ENCODE measurements at places on chromosomes 4 and X.

DNA sequence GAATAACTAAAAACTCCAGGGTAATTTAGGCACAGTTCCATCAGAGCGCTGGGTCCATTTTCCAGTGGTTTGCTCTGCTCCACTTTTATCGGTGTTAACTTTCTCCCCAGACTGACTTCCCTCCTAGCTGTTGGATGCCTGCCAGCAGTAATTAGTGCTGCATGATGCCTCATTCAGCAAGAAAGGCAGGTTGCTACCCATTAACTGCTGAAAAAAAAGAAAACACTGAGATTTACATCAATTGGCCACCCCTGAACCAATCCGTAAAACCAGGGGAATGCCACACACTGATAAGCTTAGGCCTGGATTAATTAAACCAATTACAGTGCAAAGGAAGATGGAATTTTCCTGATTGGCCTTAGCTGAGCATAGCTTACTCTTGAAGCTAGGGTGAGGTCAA lies 182.4 kb upstream of the CXXC4 start:
- DNase-seq, result no peak

DNA sequence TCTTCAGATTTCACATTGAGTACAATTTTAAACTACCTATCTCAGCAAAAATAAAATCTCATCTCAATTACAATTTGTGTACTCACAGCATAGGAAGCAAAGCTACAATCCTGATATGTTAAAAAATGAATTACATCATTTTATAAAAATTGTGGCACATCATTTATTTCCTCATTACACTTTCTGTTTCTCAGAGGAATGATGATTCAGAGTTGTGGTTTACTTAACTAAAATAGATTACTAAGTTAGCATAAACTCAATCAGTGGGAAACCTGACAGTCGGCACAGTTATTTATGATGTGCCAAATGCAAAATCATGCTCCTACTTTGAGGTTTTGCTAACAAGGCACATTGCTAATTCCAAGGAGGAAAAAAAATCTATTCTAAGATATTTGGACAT lies 325.0 kb downstream of the FBXO8 start:
- no peak for DNase-seq

DNA sequence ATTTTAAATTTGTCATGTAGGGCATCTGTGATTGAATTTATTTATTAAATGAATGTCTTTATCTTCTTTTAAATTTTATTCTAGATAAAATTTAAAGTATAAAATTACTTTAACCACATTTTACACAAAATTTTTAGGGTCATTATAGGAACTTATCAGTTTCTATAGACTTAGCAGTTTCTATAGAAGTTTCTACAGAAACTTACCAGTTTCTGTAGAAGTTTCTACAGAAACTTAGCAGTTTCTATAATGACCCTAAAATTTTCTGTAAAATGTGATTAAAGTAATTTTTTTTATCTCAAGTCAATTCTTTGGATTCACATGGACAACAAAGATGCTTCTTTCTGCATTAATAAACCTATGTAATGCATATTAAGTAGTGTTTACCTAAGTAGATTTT lies 565.9 kb upstream of the TECRL start:
- no peak for DNase-seq

GRCh38 chrX:124194199-124194598 lies 138.3 kb upstream of the TEX13D start:
- DNase-seq, result no peak

- no peak for DNase-seq
Observed at GRCh38 chr4:6334203-6334887, 64.7 kb downstream of the WFS1 start.

- DNase-seq, result no peak
Observed at GRCh38 chrX:32514986-32515385, 696.4 kb downstream of the DMD start.

DNA sequence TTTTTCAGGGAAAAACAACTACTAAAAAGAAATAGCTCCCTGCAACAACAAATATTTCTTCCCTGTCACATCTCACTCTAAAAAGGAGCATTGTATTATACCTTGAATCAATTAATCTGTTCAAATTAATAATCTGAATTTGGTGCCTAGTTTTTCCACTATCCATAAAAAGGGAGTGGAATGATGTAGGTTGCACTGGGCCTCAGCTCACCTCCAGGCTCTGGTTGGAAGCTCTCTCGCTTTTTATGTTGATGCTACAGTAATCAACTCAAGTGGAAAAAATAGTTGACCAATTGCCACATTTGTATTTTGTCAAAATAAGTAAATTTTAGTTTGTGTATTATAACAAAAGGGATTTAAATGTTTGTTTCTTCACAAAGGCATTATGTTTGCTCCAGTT lies 126.1 kb downstream of the MAD2L1 start:
- DNase-seq, result no peak

- DNase-seq, result no peak
Observed at GRCh38 chr4:86640469-86640868, 46.4 kb downstream of the PTPN13 start.
